ENCODE measurements at places on chromosomes 7 and 10. TPM values are rescaled to one million over a fixed set of nuclear protein-coding genes. Genes with fewer than 3 reads are reported as not detected.

- no peak for DNase-seq
Observed at GRCh38 chr7:149529136-149529718, 31.6 kb upstream of the ZNF746 start.

GRCh38 chr7:7707246-7707645 is 11.2 kb downstream of the RPA3 start:
- no peak for DNase-seq

Gene NRG3
- total RNA-seq = 1.1 TPM

- DNase-seq = peak; percentile 41
Observed at GRCh38 chr10:68301790-68302502, 29.9 kb upstream of the HNRNPH3 start.

DNA sequence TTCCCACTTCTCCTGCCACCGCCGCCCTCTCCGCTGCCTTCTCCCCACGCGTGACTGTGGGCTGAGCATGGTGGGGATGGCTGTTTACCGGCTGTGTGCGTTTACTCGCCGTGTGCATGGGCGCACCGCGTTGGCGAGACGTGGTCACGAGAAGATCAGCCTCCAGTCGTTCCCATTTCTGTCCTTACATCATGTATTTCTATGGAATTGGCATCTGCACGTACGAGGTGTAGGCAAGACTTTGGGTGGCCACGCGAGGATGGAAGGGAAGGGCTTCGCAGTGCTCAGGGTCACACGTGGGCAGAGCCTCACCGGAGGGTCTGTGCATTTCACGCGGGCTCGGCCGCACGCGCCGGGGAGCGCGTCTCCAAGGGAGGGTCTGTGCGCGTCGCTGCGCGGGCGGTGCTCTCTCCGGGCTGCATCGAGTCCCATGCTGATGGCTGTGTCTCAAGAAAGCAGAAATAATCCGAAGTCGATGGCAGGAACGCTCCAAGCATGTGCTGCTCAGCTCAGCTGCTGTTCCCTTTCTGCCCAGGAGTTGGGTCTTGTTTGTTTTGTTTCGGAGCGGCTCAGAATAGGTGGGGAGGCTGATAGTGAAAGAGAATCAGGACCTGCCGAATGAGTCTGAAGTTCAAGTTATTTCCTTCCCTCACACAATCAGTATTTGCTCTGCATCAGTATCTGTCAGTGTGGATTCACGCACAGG is 973 bp downstream of the CAMK1D start:
- DNase-seq = peak; percentile 53

Gene PRKAR2B
- total RNA-seq = 2.0 TPM

GRCh38 chr7:22601812-22602565 is 102.0 kb upstream of the STEAP1B start:
- DNase-seq = no peak

DNA sequence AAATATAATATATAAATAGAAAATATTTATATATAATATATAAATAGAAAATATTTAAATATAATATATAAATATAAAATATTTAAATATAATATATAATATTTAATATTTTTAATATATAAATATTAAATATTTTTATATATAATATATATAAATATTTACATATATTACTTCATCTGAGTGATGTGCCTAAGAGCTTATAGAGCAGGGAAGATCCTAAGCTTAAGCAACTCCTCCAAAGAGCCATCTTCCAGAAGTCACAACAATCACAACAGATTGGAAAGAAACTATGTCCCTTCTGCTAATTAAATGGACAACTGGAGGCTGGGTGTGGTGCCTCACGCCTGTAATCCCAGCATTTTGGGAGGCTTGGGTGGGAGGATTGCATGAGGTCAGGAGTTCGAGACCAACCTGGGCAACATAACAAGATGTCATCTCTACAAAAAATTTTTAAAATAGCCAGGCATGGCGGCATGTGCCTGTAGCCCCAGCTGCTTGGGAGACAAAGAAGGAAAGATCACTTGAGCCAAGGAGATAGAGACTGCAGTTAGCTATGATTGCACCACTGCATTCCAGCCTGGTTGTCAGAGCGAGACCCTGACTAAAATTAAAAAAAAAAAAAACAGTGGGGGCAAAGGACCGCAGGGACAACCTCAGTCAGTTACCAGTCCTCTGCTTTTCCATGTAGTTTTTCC is 198.7 kb downstream of the SKIDA1 start:
- DNase-seq = no peak

DNA sequence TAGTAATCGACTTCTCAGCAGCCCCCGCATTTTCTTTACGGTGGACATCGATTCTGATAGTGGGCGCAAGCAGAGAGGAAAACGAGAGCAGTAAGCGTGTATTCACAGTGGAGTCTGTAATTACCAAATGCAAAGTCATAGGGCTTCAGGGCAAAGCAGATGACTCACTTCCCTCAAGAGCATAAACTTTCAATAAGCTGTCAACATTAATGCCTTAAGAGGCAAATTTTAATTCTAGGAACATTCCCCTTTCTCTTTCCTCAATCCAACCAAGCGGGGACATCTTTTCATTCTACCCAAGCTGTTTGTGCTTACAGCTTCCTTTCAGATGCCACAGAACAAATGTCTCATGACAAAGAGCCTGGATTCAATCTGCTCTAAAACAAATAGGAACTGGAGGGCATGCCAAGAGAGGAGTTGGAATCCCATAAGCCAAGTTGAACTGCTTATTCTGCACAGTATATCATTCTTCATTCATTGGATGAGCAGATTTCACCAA is 48.6 kb downstream of the MALSU1 start:
- no peak for DNase-seq

Gene NSMCE4A
- 31.6 TPM for total RNA-seq

GRCh38 chr7:91915401-91916050 is 25.1 kb upstream of the AKAP9 start:
- DNase-seq = no peak

DNA sequence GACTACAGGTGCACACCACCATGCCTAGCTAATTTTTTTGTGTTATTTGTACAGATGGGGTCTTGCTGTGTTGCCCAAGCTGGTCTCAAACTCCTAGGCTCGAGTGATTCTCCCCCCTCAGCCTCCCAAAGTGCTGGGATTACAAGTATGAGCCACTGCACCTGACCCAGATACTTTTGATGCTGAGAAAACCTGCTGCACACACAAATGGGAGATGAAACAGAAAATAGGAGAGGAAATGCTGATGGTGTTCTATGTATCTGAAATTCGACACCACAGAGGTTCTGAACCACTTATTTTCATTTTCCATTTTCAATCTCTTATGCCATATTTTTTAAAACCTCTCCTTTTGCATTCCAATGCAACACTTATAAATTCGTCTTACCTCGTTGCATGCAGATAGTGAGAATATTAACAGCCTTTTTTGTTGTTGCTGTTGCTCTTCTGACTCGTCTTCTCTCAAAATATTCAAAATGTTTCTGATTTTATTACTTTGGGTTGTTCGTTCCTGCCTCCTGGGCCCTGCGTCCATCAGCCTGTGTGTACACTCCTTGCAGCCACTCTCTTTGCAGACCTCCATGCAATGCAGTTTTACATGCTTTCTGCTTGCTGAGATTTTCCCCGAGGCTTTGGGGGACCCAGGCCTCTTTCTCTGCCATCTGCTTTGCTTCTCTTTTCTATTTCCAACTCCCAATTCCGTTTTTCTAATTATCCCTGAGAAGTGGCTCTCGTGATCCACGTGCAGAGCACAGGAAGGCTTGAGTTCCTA is 556.1 kb downstream of the GALNT17 start:
- DNase-seq = no peak

GRCh38 chr7:32071466-32072091 is 1.4 kb upstream of the PDE1C start:
- no peak for DNase-seq

DNA sequence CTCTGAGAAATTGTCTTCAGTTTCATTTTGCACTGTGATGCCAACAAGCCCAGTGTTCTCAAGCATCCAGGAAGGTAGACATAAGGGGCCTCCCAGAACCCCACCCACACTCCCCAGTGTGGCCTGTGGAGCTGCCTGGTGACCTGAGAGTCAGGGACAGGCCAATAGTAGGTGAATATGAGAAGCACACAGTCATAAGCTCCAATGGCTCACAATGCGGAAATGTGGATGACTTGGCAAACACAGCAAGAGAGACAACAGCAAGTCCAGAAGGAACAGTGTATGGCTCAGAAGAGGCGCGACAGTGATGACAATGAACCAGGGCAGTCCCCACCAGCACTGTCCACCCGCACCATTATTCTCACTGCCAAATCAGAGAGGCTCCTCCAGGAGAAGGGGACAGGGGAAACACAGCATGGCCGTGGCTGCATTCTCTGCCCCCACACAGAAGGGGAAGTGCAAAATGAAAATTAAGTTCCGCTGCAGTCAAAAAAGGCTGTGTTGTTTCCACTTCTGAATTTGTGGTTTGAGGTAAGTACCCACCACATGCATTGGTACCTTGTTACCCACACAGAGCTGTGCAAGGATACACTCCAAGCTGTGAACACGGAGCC is 419.8 kb downstream of the GRID1 start:
- DNase-seq = no peak

GRCh38 chr7:36653663-36654355 is 70.5 kb downstream of the AOAH start:
- no peak for DNase-seq

Gene EGR2
- total RNA-seq = 0.30 TPM

- no peak for DNase-seq
Observed at GRCh38 chr10:87596351-87596750, 63.3 kb upstream of the PAPSS2 start.

- no peak for DNase-seq
Observed at GRCh38 chr7:127918130-127918529, 113.1 kb downstream of the LRRC4 start.

Gene PLXNA4
- 0.38 TPM for total RNA-seq

DNA sequence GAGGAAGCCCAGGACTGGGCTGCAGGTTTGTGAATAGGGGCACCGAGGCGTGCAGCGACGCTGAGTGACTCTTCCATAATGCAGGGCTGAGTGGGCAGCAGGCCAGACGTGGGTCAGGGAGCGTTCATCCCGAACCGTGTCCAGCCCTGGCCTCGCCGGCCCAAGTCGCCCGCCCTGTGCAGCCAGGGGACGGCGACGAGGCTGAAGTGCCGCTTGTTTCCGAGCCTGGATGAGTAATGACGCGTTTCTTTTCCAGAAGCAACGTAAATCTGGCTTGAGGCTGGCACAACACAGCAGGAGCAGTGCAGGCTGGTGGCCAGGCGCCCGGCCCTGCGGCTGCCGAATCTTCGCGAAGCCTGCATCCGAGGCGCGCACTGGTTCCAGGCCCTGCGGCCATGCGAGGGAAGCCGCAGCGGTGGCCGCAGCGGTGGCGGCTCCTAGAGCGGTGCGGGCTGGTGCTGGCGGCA is 74.0 kb upstream of the SEC61G start:
- DNase-seq = no peak

- no peak for DNase-seq
Observed at GRCh38 chr7:129959471-129960203, 6.9 kb upstream of the UBE2H start.

DNA sequence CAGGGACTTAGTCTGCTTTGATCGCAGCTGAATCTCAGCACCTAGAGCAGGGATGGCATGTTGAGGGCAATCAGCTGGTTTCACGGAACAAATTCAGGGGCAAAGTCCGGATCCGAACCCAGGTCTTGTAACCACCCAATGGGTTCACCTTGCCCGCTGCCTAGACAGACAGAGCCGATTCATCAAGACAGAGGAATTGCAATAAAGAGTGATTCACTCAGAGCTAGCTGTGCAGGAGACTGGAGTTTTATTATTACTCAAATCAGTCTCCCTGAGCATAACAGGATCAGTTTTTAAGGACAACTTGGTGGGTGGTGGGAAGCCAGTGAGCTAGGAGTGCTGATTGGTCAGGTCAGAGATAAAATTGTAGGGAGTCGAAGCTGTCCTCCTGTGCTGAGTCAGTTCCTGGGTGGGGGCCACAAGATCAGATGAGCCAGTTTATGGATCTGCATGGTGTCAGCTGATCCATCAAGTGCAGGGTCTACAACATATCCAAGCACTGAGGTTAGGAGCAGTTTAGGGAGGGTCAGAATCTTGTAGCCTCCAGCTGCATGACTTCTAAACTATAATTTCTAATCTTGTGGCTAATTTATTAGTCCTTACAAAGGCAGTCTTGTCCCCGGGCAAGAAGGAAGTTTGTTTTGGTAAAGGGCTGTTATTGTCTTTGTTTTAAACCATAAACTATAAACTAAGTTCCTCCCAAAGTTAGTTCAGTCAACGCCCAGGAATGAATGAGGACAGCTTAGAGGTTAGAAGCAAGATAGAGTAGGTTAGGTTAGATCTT is 43.5 kb upstream of the CHST3 start:
- DNase-seq = no peak

Gene AKR1C8
- total RNA-seq = 24.7 TPM

Gene VPS37D
- 2.6 TPM for total RNA-seq

DNA sequence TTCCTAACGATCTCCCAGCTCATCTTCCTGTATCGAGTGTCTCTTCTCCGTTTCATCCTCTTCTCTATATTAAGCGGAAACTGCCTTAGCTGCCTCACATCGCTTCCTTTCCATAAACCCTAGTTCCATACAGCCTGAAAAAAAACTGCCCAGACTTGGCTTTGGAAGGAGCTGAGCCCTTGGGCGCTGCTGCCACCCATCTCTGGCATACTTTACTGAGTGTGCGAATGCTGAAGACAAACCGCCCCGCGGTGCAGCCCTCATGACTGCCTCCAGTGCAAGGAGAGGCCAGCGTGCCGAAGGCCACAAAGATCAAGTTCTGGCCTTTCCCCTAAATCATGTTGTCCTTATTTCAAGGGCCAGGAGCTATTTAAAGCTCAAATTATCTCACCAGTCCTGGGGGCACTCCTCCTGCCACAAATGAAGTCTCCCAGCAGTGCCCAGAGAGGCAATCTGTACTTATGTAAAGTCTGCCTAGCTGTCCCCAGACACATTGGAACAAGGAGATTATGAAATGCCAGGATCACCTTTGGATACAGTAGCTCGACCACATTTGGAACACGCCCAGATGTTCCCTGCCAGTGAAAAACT is 25.2 kb downstream of the YWHAG start:
- peak; percentile 74 for DNase-seq

- DNase-seq = no peak
Observed at GRCh38 chr7:155807065-155807671, 5.1 kb downstream of the SHH start.

Gene MET
- 32.2 TPM for total RNA-seq

DNA sequence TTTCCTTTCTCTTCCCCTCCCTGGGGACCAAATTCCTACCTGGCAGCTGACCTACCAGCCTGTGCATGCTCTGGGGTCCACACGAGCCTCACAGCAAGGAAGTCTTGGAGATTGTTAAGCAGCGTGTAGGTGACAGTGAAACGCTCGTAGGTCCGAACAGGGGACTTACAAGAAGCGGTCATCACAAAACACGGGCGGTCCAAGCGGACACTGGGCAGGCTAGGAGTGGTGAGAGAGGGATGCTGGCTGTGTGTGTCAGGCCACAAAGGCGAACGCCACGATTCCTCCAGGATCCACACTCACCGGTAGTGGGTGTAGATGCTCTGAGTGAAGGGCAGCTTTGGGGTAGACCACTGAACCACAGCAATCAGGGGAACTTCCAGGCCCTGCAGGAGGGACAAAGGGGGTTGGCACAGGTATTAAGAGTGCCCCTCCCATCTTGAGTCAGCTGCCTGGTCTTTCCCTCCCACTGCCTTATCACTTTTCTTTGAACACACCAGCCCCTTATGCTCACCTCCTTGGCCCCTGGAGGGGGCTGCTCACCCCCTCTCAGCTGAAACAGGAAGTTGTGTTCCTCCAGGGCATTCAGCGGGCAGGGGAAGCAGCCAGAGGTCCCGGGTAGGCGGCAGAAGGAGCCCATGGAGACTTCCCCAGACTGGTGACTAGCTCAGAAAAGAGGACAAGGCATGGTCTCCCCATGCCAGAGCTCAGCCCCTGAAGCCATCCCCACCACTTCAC is 2.0 kb downstream of the TRAPPC14 start:
- no peak for DNase-seq
